ENCODE measurements at places on chromosomes 16 and 17.

- no peak for DNase-seq
Observed at GRCh38 chr17:72318131-72318530, 197.3 kb downstream of the SOX9 start.

DNA sequence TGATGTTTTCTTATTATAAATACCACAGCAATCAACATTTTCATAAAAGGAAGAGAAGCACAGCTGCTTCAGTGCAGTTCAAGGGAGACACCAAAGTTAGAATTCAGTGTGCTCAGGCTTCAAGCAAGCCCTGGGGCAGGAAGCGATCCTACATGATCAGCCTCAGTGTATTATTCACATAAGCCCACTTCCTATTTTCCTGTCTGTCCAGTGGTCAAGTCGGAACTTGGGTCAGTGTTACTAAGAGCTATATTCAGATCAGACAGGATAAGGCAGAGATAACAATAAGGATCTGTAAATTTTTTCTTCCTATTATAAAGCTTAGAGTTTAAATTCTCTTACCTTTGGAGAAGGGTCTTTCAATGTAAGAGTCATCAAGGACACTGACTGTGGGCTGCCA, 12.9 kb downstream of the HEATR6 start:
- DNase-seq, result no peak

GRCh38 chr16:53690771-53691170, 12.9 kb downstream of the RPGRIP1L start:
- DNase-seq, result no peak

DNA sequence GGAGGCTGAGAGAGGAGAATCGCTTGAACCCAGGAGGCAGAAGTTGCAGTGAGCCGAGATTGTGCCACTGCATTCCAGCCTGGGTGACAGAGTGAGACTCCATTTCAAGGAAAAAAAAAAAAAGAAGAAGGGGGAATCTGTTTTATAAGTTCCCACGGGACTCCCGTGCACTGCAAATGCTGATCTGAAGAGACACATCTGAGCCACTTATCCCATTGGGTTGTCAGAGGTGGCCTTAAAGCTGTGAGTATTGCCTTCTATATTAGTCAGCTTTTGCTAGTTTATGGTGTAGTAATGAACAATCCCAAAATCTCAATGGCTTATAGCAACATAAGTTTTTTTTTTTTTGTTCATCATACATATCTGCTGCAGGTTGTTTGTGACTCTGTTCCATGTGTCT, 82.8 kb downstream of the MRM1 start:
- DNase-seq, result no peak

DNA sequence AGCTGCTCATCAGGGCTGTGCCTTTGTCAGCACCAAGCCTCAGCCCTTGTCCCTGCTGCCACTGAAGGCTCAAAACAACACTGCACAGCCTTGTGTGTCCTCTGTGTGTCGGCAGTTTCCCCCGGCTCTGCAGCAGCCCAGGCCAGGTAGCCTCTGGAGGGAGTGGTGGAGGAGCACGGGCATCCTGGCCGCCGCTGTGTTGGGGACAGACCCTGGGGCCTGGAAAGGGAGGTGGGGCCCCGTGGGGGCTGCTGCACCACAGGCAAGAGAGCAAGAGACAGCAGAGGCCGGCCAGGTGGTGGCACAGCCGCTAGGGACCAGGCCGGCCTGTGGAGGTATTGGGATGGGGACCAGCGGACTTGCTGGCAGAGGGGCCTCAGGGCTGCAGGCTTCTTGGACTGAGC, 96.9 kb upstream of the ZNF750 start:
- no peak for DNase-seq

DNA sequence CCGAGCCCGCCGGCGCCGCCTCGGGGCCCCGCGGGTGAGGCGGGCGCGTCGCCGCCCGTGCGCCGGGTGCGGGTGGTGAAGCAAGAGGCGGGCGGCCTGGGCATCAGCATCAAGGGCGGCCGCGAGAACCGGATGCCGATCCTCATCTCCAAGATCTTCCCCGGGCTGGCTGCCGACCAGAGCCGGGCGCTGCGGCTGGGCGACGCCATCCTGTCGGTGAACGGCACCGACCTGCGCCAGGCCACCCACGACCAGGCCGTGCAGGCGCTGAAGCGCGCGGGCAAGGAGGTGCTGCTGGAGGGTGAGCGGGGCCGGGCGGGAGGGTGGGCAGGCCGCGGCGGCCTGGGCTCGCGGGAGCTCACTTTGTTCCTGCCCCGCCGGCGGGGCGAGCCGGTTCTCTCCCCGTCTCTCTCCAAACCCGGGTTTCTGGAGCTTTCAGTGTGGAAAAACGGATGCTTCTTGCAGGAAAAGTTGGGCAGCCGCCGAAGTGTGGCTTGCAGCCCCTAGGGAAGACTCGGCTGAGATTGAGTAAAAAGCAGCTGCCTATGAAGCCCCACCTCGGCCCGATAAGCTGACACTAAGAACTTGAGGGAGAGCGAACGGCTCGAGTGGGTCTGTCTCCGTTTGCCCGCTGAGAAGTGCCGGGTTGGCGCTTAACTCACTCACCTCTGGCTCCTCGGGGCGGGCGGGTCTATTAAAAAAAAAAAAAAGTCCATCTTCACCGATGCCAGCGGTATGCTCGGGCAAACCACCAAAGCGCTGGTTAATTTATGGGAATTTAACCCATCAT, 677 bp downstream of the SNTB2 start:
- DNase-seq, result peak; percentile 0

DNA sequence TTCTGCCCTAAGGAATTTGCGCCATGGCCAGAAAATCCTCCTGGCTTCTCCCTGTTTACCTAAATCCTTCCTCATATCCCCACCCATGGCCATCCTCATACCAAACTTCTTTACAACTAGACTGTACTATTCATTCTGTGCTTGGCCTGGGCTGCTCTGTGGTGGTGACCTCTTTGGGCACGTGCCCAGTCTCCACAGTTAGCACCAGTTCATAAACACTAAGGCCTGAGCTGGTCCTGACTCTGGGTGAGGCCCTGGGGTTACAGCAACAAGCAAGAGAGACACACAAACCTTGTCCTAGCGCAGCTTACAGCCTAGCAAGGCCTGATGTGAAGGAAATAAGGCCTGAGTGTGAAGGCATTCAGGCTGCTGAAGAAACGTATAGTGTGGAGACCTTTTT, 3.1 kb upstream of the ATXN7L3 start:
- DNase-seq, result no peak

DNA sequence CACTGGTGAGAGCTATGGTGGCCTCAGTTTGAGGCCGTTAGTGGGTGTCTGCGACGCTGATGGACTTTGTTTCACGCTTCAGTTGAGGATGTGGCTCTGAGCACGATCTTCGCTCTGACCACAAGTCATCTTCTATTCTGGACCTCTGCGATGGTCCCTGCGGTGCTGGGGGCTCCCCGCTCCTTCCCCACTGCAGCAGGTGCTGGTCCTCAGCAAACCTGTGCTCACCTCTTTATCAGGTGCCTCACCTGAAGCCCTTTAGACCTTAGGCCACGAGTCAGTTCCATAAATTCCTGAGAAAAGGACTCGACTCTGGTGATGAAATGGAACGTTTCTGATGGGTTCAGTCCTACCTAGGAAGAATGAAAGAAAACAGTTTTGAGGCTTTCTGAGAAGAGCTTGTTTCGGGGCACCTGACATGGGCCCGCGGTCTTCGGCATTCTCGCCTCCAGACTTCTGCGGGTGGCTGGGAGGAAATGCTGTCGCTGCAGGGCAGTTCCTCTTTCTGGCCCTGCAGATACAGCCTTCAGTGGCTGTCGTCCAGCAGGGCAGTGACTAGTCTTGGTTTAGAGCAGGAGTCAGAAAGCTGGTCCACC, 4.7 kb downstream of the KCTD5 start:
- no peak for DNase-seq

GRCh38 chr17:2336852-2337543, at the start of gene SGSM2:
SGSM2 (plus strand) TSS chr17:2337501; CDS start chr17:2337689, 188 bp downstream.
- peak; percentile 52 for DNase-seq

GRCh38 chr16:56614549-56614991, 6.2 kb downstream of the MT2A start:
- DNase-seq, result no peak

DNA sequence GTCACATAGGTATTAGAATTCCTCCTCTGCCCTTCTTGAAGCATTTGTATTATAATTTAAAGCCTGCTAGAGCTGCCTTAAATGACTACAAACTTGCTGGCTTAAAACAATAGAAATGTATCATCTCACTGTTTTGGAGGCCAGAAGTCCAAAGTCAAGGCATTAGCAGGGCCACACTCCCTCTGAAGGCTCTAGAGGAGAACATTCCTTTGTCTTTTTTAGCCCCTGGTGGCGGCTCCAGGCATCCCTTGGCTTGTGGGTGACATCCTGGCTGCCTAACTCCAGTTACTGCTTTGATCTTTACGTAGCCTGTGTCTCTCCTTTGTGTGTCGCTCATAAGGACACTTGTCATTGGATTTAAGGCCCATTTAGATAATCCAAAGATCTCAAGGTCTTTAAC, 186.6 kb upstream of the SALL1 start:
- no peak for DNase-seq

GRCh38 chr16:12150600-12150999, 174.1 kb downstream of the SNX29 start:
- no peak for DNase-seq

- DNase-seq, result no peak
Observed at GRCh38 chr17:58089111-58089510, 5.9 kb downstream of the DYNLL2 start.
